ENCODE measurements at places on chromosomes 1 and 21.

DNA sequence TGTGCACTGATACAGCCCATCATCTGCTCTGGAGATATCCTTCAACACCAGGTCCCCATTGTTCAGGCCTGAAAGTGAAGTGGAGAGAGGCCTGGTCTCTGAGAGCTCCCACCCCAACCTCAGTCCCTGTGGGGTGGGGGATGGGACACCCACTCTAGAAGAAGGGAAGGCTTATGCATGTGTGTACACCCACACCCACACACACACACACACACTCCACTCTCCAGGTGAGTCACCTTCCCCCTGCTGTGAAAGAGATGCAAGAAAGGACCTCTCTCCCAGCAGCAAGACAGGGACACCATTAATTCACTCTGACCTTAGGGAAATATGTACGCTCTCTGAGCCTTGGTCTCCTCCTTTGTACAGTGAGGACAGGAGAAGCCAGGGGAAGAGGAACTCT lies 5.9 kb downstream of the VSIG8 start:
- no peak for DNase-seq

GRCh38 chr1:226378071-226378470 lies 29.8 kb downstream of the PARP1 start:
- DNase-seq, result no peak

GRCh38 chr1:27507960-27508665 lies 18.1 kb upstream of the WASF2 start:
- DNase-seq, result no peak

DNA sequence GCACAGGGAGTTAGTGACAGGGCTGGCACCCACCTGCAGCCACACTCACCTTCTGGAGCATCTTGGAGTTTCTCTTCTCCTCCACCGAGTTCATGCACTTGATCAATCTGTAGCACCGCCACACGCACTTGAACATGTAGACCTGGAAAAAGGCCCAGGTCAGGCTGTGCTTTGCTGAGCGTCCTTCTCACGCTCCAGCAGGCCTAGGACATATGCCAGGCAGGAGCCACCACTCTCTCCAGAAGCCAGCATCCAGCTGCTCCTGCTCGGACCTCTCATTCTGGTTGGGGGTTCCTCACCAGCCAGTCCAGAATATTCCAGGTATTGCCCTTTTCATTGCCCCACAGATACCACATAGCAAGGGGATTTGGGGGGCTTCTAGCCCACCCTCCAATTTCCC lies 11.7 kb upstream of the MATN1 start:
- no peak for DNase-seq

- DNase-seq, result no peak
These were observed 30.2 kb upstream of the PRSS38 start for GRCh38 chr1:227785094-227785804.

DNA sequence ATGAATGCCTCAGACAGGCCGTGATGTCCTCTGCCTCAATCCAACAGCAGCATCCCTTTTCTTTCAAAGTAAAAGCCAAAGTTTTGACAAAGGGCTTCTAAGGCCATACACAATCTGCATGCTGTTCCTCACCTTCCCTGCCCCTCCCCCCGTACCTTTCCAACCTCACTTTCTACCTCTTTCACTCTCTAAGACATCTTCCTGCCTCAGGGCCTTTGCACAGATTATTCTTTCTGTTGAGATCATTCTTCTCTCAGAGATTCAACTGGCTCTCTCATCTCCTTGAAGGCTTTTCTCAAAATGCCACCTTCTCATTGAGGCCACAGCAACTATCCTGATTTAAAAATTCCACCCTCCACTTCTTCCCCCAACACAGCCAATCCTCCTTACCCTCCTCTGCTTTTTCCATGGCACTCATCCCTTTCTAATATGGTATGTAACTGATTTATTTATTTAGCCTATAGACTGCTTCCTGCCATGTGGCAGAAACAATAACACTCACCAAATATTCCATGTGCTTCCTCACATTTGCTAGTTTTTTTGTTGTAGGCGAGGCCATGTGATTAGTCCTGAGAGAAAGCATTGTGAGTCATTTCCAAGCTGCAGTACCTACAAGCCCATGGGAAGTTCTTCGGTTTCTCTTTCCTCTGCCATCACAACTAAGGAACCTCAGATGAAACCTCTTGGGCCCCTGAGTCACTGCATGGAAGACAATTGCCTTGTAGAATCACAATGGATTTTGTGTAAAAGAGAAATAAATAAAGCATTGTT lies 58.7 kb upstream of the GADD45A start:
- no peak for DNase-seq

- no peak for DNase-seq
These were observed 29.1 kb downstream of the SLC30A7 start for GRCh38 chr1:100924991-100925390.

DNA sequence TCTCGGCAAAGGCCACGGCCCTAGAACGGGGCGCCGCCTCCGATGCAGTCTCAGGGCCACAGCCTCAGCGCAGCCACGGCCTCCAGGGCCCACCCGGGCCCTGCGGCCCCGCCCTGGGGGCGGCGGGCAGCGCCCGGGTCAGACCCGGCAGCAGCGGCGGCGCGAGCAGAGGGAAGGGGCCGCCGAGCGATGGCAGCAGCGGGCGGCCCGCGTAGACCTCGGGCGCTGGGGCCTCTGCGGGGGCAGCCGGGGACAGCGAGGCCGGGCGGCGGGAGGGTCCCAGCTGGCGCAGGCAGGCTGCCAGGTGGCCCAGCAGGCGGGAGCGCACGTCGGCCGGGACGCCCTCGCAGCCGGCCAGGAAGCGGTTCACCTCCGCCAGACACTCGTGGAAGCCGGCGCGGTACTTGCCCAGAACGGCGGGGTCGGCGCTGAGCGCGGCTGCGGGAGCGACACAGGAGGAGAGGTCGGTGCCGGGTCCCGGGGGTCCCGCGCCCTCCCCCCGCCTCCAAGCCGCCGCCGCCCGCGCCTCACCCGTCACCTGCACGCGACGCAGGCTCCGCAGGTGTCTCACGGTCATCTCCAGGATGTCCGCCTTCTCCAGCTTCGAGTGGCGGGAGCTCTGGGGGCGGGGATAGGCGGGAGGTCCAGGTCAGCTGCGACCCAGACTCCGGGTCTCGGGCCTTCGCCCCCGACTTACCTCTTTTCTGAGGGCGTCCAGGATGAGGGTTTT lies 737 bp downstream of the HES4 start:
- no peak for DNase-seq

DNA sequence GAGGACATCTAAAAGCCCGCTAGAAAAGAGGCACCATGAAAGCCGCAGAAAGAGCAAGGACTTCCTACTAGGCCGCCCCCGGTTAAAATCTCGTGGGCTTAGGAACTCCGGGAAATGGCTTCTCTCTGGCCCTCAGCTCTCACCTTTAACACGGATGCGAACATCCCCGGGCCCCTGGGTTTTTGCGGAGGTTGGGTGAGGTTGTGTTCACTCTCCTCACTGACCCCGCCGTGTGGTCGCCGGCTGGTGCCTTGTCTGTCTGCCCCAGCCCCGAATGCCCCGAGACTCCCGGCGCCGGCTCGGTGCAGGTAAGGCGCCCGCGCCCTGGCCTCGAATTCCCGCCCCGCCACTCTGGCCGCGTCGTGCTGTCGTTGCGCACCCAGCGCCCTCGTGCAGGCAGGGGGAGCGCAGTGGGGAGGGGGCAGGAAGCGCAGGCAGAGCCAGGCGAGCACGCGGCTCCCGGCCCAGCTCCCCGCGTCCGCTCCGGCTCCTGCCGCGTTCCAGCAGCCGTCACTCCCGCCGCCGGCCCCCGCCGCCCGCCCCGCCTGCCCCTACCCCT lies at the start of gene SHISAL2A:
Gene SHISAL2A, plus strand, starts transcription at position 437 of the 559 bp plus-strand sequence. CDS start 326 bp downstream, outside the sequence.
- no peak for DNase-seq

GRCh38 chr1:61240878-61241277 lies 158.5 kb downstream of the NFIA start:
- no peak for DNase-seq

DNA sequence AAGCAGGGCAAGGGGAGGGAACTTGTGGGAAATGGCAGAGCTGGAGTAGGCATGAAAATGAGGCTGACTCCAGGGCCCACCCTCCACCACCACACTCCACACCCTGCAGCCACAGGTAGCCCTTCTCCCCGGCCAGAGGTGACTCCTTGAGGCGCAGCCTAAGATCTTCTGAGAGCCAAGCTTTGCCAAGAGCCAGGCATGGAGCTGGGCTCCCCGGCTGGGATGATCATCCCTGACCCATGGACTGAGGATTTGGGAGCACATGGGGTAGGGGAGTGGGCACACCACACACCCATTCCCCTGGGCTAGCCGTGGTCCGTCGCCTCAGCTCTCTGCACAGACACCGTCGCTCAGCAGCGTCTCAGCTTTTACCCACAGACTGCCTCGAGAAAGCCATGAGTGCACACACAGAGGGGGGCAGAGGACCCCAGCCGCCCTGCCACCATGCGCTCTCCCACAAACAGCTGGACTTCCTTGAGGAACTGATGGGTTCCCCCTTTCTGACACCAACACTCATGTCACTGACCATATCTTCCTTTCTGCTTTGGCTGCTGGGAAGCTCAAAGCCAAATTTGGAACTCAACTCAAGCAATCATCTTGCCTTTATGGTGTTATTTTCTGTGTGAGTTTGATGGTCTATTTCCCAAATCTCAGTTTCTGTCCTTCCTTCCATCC lies 123.6 kb upstream of the RUNX3 start:
- no peak for DNase-seq

GRCh38 chr1:78165816-78166215 lies 120.0 kb downstream of the GIPC2 start:
- no peak for DNase-seq

- no peak for DNase-seq
These were observed 464.9 kb downstream of the CAMTA1 start for GRCh38 chr1:7250176-7250575.

DNA sequence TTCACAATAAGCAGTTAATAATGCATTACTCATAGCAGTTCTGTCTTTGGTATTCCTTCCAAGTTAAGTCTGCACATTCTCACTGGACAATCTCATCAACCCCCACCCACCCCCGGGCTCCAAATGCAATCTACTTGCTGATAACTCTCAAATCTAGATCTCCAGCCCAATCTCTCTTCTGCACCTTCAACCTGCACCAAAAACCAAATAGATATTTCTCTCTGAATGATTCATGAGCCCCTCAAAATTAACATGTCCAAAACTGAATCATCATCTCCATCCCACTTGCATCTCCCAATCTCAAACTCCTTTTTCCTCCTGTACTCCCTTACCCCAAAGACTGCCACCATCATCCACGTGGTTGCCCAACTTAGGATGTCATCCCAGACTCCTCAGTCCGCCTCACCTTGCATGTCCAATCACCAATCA lies 2.7 kb downstream of the DOCK7 start:
- no peak for DNase-seq

DNA sequence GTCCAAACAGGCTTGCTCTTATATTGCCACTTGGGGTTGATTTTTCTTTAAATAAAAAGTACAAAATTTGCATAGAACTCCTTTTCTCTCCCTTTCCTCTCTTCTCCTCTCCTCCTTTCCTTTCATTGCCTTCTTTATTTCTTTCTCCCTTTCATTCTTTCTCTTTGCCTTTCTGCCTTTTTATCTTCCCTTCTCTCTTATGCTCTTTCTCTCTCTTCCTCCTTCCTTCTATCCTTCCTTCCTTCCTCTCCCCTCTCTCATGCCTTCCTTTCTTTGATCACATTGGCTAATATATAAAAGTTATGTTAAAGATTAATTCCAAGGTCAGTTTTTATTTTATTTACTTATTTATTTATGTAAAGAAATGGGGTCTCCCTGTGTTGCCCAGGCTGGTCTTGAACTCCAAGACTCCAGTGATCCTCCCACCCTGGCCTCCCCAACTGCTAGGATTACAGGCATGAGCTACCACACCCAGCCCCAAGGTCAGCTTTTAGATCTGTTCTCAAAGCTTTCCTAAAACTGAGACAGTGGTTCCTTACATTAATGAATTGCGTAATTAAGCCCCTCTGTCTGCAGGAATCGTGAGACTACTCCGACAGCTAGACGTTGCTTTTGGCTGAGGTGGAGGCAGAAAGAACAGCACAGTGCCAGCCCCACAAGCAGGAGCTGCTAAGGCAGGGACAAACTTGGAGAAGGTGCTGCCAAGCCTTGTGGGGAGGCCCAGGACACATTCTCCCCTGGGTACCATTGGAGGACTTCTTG lies 361.9 kb downstream of the SIPA1L2 start:
- no peak for DNase-seq
